ENCODE measurements at places on chromosomes 7 and 10.

GRCh38 chr7:157850481-157851444, 514.0 kb downstream of the DNAJB6 start:
- no peak for DNase-seq

DNA sequence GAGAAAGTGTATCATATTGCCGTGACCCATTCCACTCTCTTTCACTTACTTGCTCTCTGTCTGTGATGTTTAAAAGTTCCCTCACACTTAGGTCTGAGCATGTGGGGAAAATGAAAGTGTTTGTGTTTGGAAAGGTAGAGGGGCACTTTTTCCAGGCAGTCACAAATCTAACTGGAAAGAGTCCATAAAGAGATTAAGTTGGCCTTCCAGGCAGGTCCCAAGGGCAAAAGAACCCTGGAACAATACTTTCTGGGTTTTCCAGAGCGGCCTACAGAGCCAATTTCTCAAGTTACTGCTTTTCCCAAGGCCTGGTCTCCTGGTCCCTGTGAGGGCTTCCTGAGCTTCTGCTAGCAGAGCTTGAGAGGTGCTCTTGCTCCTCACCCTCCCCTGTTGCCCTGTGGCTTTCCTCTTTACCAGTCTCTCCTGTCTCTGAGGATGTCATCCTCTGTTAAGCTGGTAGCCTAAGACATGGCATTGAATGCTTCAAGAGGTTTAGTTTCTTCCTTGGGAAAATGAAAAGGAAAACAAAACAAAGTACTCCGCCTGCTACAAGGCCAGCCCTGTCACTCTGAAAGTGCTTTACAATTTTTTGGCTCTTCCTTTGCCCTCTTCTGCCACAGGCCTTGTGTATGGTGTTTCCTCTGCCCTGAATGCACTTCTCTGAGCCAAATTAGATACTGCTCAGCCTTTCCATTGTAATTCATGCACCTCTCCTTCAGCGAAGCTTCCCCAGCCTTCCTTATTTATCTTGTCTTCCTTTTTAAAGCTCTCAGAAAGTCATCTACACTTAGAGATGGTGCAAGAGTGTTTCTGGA, 20.1 kb downstream of the TES start:
- DNase-seq, result no peak

- no peak for DNase-seq
Measured at GRCh38 chr10:57925045-57925444, 342.6 kb downstream of the IPMK start.

- no peak for DNase-seq
Measured at GRCh38 chr10:7193369-7193768, 217.5 kb downstream of the SFMBT2 start.

- no peak for DNase-seq
Measured at GRCh38 chr7:105600720-105601550, 19.6 kb upstream of the EFCAB10 start.

GRCh38 chr10:17682236-17682946, 38.4 kb downstream of the STAM start:
- no peak for DNase-seq

DNA sequence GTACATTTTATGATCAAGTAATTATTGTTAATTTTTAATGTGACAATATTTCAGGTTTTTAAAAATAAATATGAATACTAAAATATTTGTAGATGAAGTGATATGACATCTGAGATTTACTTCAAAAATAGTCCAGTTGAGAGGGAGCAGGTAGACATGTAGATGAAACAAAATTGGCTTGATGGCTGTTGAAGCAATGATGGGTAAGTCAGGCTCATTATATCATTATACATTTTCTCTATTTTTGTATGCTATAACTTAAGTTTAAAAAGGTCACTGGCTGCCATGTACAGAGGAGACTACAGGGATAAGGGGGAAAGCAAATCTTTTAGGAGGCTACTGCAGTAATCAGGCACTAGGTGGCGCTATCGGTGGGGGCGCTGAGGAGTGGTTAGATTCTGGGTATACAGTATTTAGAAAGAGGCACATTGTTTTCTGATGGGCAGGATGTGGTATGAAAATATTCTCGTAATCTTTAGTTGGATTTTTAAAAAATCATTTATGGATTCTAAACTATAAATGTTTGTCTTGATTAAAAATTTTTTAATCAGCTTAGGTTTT, 189.8 kb upstream of the IMMP2L start:
- DNase-seq, result peak; percentile 29

DNA sequence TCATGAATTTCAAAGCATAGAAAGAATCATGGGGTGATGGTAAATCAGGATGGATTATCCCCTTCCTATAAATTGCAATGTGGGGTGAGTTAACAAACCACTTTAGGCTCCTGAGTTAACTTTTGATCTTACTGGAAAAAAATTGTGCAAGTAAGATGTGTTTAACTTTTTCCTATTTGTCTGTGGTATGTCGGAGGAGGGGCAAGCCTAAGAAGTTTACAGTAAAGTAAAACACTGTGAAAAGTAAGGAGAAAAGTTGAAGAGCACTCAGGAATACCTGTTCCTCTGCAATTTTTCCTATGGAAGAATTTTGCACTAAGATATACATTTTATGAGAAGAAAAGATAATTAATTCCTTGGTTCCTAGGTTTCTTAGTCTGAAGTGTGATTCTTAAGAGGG, 44.4 kb downstream of the IFIT5 start:
- no peak for DNase-seq

GRCh38 chr10:11625019-11625735, 13.7 kb upstream of the USP6NL start:
- no peak for DNase-seq

DNA sequence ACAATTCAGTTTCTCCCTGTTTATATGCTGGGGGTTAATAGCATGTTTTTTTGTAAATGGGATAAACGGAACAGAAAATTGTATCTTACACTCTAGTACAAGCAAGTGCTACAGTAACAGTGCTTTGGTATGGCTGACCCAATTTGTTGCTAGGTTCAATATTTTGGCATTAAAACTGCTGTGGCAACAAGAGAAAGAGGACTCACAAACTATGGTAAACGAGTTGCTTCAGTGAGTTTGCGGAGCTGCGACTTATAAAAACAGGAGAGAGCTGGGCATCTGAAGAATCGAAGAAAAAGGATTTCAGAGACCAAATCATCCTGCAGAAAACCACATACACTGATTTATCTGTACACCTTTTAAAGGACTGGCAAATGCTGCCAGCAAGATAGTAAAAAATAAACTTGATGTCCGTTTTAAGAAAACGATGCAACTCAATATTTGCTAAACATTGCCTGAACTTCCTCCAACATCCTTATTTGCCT, 2.2 kb downstream of the GLUD1 start:
- peak; percentile 31 for DNase-seq

DNA sequence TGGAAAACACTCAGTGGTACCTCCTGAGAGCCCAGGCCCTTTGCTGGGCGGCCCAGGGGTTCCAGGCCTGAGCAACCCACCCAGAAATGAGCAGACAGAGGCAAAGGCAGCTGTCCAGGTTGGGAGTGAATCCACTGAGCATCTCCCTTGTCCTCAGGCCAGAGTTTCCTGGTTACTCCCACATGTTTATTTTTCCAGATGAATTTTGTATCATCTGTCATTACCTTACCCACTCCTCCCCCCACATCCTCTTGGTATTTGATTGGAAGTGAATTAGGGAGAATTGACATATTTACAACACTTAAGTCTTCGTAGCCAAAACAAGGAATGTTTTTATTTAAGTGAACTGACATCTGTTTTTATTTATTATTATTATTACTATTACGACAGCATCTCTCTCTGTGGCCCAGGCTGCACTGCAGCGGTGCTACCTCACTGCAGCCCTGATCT, 13.2 kb upstream of the LMBR1 start:
- no peak for DNase-seq

DNA sequence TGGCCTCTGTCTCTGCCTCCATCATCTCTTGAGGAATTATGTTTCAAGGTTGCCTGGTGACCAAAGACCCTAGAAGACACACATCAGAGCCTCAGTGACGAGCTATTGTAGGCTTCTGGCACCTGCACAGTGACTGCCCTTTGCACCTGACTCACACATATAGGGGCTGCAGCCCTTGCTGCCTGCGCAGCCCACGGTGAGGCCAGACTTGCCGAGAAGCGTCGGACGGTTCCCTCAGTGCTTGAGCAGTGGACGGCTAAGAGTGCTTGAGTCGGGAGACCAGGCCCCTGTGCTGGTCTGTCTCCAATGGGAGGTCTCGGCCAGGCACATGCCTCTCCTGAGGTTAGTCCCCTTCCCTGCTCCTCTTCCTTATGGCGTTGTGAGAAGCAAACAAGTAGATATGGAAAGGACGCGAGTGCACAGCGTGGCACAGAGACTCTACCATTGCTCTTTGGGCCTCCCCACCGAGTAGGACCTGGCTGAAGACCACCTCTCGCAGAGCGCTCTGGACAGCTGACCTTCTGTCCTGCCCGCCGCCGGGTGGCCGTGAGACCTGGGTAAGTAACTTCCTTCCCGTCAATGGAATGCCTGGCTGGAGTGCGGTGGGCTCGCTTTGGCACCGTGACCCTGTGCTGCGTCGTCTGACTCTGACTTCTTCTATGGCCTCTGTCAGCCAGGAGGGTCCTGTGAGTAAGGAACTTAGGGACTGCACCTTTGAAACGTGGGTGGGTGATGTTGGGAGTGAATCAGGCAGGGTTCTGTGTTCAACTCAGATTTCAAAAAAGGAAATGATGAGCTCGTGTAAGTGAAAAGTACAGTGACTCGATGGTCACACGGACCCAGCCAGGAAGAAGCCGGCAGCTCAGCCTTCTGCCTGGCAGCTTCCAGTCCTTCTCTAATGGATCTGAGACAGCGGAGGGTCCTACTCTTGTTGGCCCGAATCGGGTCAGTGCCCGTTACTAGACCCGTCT, 33.7 kb downstream of the ZNF775 start:
- DNase-seq, result no peak

DNA sequence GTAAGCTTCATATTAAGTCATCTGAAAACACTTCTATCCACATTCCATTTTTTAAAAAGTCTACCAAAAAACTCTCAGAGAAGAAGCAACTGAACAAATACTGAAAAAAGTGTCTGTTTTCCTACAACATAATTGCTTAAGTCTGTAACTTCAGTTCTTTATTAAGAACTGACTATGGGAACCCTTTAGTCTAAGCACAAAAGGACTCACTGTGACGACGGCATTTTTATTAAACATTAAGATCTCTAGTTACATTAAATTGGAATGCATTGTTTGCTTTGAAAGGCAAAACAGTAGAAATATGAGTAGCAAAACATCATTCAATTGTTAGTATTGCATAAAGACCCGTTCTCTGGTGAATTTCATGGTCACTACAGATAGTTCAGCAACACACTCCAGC, 5.8 kb upstream of the FAM3C start:
- DNase-seq, result no peak

DNA sequence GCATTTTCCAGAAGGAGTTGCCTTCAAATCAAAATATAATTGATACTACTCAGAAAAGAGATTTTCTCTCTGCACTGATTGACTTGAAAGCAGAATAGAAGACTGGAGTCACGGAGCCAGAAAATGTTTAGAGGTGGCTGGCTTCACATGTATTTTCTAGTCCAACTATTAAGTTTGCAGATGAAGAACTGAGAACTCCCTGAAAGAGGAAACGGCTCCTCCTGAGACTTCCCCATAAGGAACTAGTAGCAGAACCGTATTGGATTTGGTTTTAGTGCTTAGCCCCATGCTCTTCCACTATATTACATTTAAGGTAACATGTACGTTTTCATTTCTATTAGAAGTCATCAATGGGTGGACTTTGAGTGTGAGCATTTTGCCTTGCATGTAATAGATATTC, 946.3 kb downstream of the CNTNAP2 start:
- DNase-seq, result no peak

- DNase-seq, result no peak
Measured at GRCh38 chr10:30995081-30995770, 36.4 kb downstream of the ZNF438 start.

DNA sequence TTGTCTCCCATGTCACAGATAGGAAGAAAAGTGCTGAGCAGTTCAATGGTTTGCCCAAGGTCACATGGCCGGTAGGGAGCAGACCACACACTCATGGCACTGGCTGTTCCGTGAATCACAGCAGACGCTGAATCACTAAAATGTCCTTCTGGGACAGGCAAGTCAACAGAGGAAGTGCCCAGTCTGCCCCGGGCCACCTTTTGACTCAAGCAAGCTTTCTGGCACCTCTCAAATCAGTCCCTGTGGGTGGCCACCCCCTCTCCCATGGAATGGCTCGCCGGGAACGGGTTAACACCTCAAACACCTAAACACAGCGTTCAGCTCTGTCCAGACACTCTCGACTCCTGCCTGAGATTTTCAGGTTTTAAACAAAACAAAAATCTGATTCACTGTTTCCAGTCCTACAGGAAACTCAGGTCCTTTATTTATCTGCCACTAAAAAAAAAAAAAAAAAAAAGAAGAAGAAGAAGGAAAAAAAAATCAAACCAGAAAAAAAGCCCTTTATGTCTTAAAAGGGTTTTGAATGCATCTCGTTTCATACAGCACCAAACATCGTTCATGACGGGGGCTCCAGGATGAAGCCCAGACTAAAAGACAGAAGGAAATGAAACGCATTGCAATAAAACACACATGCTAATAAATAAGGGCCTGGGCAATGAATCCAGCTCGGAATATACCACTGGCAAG, 15.5 kb downstream of the CARD11 start:
- DNase-seq, result peak; percentile 94

- DNase-seq, result no peak
Measured at GRCh38 chr10:81444242-81444929, 430.6 kb upstream of the NRG3 start.

DNA sequence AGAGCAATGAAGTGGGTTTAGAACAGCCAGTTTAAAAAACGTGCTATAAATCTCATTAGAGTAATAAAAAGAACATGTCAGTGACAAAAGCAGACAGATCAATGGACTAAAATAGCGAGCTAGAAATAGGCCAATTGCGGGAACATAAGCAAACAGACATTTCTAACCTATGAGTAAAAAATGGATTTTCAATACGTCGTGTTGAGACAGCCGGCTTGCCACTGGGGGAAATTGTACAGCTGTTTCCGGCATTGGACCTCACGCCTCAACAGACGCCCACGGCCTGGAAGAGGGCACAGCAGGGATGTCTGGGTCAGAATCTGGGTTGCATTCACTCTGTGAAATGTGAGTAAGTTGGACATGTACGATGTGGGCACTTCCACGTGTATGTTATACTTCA, 92.9 kb downstream of the SVOPL start:
- no peak for DNase-seq

- no peak for DNase-seq
Measured at GRCh38 chr10:7199152-7199760, 211.6 kb downstream of the SFMBT2 start.

DNA sequence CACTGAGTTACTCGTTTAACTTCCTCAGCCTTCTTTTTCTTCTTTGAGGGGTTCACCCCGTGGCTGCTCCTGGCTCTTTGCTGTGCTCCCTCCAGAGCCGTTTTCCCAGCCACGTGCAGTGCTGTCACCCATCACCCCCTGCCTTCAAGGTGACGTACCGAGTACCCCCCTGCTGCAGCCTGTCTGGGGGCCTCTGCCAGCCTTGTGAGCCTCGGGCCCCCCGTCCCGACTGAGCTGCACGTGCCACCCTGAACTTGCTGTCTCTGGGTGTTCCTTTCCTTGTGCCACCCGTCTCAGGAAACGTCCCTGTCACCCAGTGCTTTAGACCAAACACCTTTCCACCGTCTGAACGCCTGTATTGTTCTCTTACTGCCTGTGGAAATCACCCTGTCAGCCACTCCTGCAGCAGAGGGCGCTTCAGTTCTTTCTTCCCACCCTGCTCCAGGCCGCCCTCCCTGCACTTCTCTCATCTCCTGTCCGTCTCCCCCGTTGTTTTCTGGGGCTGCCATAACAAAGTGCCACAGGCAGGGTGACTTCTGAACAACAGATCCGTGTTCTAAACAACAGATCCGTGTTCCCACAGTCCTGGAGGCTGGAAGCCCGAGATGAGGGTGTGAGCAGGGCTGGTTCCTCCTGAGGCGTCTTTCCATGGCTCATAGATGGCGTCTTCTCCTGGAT, 44.6 kb downstream of the WDR37 start:
- no peak for DNase-seq
